Stimulated activated CD8-positive, alpha-beta memory T cell treated with anti-CD3 and anti-CD28 coated beads, Interleukin-2, amount 100 ng/mL, for 1 hour (primary cell): ENCODE measurements at places on chromosomes 13 and 19.

- no peak for DNase-seq
Observed at GRCh38 chr19:36060430-36060829, 5.7 kb downstream of the WDR62 start.

DNA sequence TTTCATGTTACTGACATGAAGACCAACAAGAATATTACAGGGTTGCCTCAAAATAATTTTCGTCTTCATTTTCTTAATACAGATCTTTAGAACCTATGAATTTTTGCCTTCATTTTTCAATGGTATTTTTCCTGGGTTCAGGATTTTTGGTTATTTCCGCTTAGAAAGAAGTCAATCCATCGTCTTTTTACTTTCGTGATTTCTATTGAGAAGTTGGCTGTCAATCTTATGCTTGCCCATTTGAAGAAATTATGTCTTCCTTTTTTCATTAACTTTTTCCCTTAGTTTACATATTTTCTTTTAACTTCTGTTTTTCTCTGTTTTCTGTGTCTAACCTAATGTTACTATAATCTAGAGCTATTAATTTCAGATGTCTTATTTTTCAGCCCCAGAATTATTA is 868.9 kb upstream of the SLC10A2 start:
- DNase-seq, result no peak

DNA sequence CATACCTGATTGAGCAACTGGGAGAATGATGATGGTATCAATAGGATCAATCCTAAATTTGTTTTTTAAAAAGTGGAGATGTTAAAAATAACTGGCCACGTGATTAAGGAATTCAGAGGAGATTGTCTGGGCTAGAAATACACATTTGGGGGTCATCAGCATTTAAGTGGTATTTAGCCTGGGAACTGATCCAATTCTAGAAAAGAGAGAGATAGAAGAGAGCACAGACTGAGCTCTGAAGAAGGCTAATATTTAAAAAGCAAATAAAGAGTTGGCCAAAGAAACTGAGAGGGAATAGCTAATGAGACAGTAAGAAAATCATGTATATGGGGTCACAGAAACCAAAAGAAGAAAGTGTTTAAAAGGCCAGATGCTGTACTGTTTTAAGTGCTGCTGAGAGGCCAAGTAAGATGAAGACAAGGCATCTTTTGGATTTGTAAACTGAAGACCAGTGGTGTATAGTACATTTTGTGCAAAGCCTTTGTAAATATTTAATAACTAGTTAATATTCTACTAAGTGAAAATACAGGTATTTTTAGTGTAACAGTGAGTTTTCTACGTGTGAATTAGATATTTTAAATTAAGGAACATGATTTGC is 40.2 kb downstream of the UBL3 start:
- DNase-seq, result no peak

DNA sequence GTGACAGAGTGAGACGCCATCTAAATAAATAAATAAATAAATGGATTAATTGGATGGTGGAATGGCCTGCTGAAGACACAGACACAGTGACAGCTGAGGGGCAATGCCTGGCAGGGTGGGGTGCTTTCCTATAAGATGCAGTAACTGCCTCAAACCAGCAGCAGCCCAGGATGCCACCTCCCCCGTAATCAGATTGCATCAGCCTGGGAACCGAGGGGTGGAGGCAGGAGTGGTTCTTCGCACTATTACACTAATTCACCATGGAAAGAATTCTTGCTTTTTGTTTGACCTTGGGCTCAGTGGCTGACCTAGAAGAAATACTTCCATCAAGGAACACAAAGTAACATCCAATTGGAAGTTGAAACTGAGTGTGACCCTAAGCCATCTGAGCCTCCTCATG is 31.6 kb upstream of the USP12 start:
- no peak for DNase-seq
